Endothelial cell of coronary artery (primary cell): ENCODE measurements at places on chromosomes 7 and 10. TPM values are rescaled to one million over a fixed set of nuclear protein-coding genes. Genes with fewer than 3 reads are reported as not detected.

Gene GRM3
- not detected in 2 replicates for total RNA-seq

Gene SORCS3
- total RNA-seq = not detected in 2 replicates

Gene SPDYE1
- not detected in 2 replicates for total RNA-seq

Gene GOLGA7B
- under 0.01 TPM in 1 of 2 replicates, not detected in the other for total RNA-seq

Gene TMEM176A
- not detected in 2 replicates for total RNA-seq

Gene TFPI2
- 3.3 and 79.7 TPM in 2 replicates for total RNA-seq

Gene VPS37D
- total RNA-seq = 2.4 and 4.0 TPM in 2 replicates

Gene MEIG1
- total RNA-seq = not detected in 2 replicates

Gene SH2D4B
- 0.09 TPM in 2 replicates for total RNA-seq

Gene GALNT17
- not detected in 2 replicates for total RNA-seq

Gene CALHM1
- not detected in 2 replicates for total RNA-seq

Gene SEMA3C
- total RNA-seq = 4.9 and 22.5 TPM in 2 replicates
